Epithelial cell of esophagus (primary cell): ENCODE measurements at places on chromosomes 13 and 19.

- DNase-seq = peak; percentile 95
These were observed 30.4 kb downstream of the RB1 start for GRCh38 chr13:48333976-48334375.

DNA sequence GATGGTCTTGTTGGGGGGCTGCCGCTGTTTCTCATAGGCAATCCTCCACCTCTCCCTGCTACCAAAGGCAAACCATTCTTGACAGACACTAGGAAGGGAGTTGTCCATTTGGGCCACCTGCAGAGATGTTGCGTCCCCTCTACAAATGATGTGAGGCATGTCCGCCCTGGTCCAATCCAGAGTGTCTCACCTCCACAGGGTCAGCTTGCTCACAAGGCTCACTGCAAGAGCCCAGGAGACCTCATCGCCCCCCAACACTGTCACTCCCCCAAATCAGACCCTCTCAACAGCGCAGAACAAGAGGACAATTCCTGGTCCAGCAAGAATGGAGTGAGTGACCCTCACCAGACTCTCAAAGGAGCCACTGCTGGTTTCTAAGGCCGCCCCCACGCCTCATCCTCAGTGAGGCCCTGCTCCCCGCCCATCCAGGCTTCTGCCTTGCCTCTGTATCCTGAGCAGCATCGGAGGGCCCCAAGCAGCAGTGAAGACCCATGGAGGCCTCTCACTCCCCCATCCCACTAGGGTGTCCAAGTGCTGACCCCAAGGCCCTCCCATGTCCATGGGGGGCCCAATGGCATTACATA is 6.5 kb downstream of the HNRNPL start:
- no peak for DNase-seq

- peak; percentile 88 for DNase-seq
These were observed 15.5 kb downstream of the GGACT start for GRCh38 chr13:100573121-100573520.

GRCh38 chr19:38193445-38193844 is 30.6 kb downstream of the DPF1 start:
- no peak for DNase-seq

GRCh38 chr19:9953802-9954542 is 17.7 kb upstream of the OLFM2 start:
- DNase-seq = no peak

DNA sequence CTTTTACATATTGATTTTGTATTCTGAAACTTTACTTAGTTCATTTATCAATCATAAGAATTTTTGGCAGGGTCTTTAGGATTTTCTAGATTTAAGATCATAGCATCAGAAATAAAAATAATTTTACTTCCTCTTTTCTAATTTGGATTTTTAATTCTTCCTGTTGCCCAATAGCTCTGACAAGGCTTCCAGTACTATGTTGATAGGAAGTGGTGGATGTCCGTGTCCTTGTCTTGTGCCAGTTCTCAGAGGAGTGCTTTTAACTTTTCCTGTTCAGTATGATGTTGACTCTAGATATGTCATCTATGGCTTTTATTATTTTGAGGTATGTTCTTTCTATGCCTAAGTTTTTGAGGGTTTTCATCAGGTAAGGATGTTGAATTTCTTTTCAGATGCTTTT is 7.7 kb upstream of the KIR2DL4 start:
- DNase-seq = no peak

- no peak for DNase-seq
These were observed 809 bp downstream of the TDRD12 start for GRCh38 chr19:32720216-32720935.

DNA sequence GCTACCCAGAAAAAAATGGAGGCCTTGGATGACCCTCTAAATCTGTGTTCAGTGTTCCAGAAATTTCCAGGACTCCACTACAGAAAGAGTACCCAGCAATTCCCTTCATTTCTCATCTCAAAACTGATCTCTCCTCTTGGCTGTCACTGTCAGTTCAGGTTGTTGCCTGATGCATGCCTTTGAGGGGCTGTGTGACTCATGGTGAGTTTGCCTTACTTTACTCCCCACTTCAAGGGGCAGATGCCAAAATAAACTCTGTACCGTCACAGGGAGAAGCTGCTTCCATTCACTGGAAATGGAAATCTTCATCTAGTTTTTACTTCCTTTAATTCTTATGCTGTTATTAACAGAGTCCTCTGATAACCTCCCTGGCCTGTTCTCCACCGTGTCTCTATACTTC is 1075.0 kb downstream of the DIAPH3 start:
- DNase-seq = no peak

- no peak for DNase-seq
These were observed at the start of gene IGFLR1 for GRCh38 chr19:35742121-35742724. TSS of gene IGFLR1 (minus strand) at chr19:35742452. CDS start at chr19:35741180, 1,272 bp downstream.

DNA sequence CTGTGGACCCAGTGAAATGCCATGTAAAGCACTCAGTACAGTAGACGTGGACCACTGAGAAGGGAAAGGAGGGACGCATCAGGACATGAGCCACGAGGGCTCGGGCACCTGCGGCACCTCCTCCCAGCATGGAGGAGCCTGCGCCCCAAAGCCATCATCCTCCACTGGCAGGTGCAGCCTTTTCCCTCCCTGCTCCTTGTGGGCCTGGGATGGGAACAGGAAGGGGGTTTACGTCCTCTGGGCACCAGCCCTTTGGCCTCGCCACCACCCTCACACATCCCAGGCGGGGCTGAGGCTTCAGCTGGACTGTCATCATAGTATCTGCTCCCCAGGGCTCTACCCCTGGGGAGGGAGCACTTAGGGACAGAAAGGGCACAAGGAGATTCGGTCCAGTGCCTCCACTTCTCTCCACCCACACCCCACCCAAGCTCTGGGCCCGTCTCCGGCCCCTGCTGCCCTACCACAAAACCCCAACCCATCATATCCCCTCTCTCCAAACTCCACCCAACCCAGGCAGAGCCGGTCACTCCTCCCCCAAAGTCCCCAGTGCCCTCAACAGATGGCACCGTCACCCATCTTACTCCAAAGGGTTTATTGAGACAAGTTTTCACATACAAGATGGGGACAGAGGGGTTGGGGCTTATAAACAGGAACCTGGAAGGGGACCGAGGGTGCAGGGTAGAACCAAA is 2.2 kb upstream of the PRKD2 start:
- DNase-seq = no peak

- no peak for DNase-seq
These were observed 266.8 kb upstream of the TSHZ3 start for GRCh38 chr19:31616031-31616430.

GRCh38 chr13:113454936-113455335 is 1.6 kb upstream of the ADPRHL1 start:
- no peak for DNase-seq

GRCh38 chr13:50152224-50152623 is 137.0 kb downstream of the KCNRG start:
- DNase-seq = no peak

- peak; percentile 73 for DNase-seq
These were observed 36.2 kb upstream of the LPAR6 start for GRCh38 chr13:48448959-48449614.

GRCh38 chr13:60178327-60178726 is 14.6 kb upstream of the DIAPH3 start:
- no peak for DNase-seq

GRCh38 chr13:72839831-72840426 is 58.0 kb downstream of the PIBF1 start:
- DNase-seq = peak; percentile 78

DNA sequence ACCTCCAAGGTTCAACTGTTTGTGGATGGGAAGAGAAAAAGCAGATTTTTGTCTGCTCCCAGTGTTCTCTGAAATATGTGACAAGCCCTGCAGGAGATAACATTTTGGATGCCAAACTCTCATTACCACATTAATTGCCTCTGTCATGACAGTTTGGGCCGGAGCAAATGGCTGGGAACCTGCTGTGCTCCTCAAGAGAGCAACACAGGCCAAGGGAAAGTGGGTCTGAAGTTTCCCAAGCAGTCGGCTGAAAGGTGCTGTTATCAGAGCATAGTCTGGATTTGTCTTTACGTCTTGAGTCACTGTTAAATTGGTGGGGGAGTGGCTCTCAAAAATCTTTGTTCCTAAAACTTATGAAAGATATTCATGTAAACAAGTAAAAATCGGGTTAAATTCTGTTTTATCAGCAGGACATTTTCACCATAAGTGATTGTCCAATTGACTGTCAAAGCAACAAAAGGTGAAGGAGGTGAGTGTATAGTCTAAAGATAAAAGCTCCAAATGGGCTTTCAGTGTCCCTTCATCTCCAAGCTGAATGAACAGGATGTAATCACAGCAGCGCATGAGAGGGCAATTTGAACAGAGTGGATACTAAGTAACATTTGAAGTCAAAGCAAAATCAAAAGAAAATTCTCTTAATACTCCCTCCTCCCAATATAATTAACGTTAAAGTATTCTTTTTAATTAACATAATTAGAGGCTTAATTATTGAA is 844.8 kb downstream of the PCDH17 start:
- no peak for DNase-seq

DNA sequence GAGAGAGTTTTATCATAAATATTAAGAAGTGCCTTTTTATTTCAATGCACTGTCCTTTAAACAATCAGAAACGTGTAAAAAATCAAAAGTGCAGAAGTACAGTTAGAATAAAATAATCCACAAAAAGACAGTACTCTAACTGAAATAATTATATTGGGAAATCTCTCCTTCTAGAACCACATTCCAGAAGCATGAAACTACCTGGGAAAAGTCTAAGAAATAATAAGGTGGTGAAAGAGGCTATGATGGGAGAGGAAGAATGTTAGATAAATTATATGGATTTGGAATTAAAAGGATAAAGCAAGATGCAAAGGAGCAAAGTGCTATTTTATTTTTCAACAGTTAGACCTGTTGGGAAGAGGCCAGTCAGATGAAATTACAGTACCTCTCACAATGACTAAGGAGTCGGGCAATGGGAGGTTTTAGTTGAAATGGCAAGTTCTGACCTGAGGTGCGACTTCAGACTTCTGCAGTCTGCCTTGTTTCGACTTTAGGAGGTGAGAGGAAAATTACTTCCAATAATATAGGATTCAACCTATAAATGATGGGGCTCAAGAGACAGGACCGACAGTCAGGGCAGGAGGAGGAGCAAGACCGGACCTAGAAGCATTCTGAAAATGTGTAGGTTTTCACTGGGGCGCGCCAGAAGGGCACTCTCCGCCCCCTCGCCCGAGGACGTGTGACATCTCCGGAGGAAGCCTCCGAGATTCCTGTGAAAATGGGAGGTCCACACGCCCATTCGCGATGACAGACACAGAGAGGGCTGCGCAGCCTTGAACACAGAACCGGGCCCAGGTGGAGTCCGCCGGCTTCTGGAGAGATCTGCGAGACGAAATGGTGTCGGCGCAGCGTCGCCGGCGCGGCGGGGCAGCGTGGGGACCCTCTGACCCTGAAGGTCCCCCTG is 717 bp downstream of the SPRYD7 start:
- DNase-seq = peak; percentile 78

DNA sequence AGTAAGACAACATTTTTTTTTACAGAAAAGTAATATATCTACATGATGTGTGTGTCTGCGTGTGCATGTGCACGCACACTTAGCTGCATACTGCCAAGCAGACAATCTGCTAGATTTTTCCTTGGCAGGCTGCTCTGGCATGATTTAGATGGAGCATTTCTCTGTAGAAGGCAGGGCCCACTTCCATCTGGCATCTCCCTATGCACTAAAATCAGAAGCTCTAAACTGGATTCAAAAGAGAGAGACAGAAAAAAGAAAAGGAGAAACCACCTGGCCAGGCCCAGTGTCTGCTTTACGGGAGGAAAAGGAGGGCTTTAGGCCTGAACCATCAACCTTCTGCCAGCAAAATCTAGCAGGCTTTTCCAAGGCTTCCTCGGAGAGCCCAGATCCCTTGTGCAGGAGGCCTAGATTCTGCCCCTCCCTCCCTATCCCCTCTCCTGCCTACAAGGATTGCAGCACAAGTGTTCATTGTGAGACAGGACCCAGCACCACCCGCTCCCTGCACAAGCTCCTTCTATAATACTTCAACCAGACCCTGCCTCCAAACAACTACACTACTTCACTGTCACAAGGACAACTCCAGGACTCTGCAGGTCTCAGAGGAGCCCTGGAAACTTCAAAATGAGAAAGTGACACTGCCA is 99.3 kb downstream of the DOCK9 start:
- no peak for DNase-seq

DNA sequence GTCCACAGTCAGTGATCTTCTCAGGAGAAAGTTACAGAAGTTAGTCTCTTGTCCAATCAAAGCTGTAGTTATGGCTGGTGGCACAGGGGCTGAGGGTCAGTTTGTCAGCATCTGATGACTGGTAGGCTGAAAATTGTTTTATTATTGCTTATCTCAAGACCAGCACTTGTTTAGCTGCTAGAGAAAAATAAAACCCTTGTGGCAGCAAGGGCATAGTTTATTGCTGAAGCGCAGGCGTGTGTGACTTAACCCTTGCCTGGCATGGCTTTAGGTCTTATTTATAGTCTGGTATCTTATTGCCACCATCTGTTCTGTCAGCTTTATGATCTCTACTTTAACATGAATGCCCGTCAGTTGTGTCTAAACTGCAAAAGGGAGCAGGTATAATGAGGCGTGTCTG is 154.7 kb downstream of the USP12 start:
- no peak for DNase-seq

- no peak for DNase-seq
These were observed 52.8 kb downstream of the SERP2 start for GRCh38 chr13:44426461-44426860.

GRCh38 chr13:97911311-97912138 is 42.0 kb upstream of the IPO5 start:
- DNase-seq = peak; percentile 56

- DNase-seq = no peak
These were observed 262.2 kb downstream of the FGF14 start for GRCh38 chr13:102139626-102140025.

GRCh38 chr13:79285159-79285558 is 120.9 kb downstream of the RBM26 start:
- no peak for DNase-seq

DNA sequence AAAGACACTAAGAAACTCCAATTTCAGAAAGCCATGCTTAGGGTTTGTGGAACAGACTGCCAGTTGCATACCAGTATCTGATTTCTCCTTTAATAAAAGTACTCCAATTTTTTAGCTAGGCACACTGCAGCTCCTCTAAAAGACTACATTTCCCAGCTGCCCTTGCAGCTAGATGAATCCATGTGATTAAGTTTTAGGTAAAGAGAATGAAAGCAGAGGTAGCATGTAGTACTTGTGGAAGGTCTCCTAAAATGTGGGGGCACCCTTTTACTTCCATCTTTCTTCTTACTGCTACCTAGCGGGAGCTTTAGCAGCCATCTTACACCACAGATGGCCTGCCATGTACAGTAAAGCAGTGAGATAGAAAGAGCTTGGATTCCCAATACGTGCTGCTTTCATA is 33.0 kb upstream of the TSC22D1 start:
- no peak for DNase-seq
